ENCODE measurements at places on chromosomes 3 and 15. TPM values are rescaled to one million over a fixed set of nuclear protein-coding genes. Genes with fewer than 3 reads are reported as not detected.

DNA sequence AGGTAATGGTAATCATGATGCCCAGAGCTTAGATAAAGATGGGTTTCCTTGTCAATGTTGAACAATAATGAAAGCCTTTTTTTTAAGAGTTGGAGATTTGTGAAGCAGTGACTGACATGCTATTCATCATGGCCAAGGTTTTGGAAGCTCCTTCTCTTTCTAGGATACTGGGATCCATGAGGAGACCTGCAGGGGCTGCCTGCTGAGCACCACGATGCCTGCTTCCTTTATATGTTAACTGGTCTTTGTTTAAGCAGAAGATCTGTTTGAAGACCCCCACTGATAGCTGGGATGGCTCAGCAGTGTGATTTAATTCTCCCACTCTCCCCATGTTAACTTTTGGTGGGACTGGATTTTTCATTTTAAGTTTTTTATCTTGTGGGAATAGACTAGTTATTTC, 15.8 kb downstream of the RBP1 start:
- no peak for DNase-seq

DNA sequence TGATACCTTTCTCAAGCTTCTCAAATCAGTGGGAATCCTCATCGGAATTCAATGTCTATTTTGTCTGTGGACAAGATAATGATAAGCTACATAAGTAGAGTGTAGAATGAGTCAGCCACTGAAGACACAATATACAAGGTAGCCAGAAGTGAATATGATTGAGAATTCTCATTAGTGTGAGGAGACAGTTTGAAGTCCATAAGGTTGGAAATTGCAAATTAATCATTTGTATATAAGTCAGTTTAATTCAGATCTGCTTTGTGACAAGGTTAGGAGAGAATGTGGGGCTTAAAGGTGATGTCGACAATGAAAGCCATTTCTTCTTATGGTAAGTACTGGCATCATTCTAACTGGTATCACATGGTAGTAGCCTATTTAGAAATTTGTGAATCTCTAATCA, 4.2 kb downstream of the ARPP21 start:
- no peak for DNase-seq

- DNase-seq, result peak; percentile 64
Measured at GRCh38 chr3:138188013-138188730, 1.1 kb downstream of the ARMC8 start.

GRCh38 chr3:190322604-190323245, 479 bp upstream of the CLDN1 start:
- DNase-seq, result no peak

DNA sequence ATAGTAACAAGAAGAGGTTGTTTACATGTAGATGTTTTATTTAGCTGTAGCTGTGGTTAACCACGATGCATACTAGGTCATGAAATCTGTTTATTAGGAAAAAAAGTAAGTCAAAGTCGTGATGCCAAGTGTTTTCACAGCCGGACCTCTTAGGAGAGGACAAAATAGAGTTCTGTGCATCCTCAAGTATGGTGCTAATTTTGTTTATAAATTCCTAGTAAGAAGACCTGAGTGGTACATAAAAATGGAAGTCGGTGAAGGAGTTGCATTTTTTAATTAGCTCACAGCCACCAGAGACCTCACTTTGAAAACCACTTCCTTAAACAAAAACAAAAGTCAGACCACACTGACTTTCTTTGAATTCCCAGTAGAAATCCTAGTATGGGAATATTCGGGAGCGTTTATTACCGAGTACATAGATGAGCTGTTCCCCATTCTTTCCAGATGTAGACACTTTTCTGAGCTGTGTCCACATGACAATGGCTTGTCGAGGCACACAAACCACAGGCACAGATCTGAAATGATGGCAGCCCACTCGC, 143.6 kb upstream of the UBE2E1 start:
- peak; percentile 42 for DNase-seq

BUB1B gene
- total RNA-seq, result 126 TPM

Measured in RPMI7951 (cell line).